AG04450 (cell line): ENCODE measurements at places on chromosomes 1 and 21. TPM values are rescaled to one million over a fixed set of nuclear protein-coding genes. Genes with fewer than 3 reads are reported as not detected.

The CPLANE2 gene
- 3.6 and 5.7 TPM in 2 replicates for polyA plus RNA-seq

The F5 gene
- polyA plus RNA-seq = not detected in 2 replicates

GRCh38 chr21:41827951-41828883 is 50.9 kb downstream of the PRDM15 start:
- no peak for DNase-seq

DNA sequence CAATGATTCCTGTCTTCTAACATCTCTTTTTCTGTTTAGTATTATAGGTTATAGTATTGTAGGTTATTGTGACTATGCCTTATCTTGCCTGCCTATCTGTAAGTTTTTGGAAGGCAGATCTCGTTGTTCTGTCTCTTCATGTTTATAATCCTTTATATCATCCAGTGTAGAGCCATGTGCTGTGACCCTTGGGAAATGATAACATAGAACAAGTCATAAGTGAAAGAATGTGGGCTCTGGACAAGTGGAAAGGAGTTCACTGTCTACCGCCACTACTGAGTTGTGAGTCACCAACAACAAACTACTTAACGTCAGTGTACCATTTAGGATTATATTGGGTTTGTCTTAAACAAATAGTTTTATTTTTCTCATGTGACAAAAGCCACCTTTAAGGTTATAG is 139.3 kb downstream of the LYPLAL1 start:
- DNase-seq = no peak
